CD4-positive, alpha-beta T cell (primary cell): ENCODE measurements at places on chromosomes 5 and 9. TPM values are rescaled to one million over a fixed set of nuclear protein-coding genes. Genes with fewer than 3 reads are reported as not detected.
A peak's percentile ranks its signal among the peaks of the same experiment; 100 is the strongest.

DNA sequence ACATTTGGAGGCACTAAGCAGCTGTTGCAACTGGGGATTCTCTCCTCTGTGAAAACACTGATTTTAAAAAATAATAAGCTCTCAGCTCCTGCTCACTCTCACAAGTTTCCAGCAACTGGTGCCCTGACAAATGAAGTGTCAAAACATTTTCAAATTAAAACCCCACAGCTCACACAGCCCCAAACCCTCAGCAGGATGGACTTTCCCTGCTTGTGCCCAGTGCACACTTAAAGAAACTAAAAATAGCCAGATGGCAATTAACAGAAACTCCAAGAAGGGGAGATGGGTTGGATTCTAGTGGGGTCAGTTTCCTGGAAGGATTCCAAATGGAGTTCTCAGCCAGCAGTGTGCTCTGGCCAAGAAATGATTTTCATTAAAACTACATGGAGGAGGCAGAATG lies 163.0 kb upstream of the PUM3 start:
- no peak for DNase-seq

- no peak for DNase-seq
Measured at GRCh38 chr5:55338810-55339243, 31.0 kb downstream of the MTREX start.

- no peak for DNase-seq
Measured at GRCh38 chr5:179339996-179340395, 5.3 kb downstream of the ADAMTS2 start.

GRCh38 chr9:36328798-36329411 lies 70.7 kb upstream of the GNE start:
- peak; percentile 19 for DNase-seq

DNA sequence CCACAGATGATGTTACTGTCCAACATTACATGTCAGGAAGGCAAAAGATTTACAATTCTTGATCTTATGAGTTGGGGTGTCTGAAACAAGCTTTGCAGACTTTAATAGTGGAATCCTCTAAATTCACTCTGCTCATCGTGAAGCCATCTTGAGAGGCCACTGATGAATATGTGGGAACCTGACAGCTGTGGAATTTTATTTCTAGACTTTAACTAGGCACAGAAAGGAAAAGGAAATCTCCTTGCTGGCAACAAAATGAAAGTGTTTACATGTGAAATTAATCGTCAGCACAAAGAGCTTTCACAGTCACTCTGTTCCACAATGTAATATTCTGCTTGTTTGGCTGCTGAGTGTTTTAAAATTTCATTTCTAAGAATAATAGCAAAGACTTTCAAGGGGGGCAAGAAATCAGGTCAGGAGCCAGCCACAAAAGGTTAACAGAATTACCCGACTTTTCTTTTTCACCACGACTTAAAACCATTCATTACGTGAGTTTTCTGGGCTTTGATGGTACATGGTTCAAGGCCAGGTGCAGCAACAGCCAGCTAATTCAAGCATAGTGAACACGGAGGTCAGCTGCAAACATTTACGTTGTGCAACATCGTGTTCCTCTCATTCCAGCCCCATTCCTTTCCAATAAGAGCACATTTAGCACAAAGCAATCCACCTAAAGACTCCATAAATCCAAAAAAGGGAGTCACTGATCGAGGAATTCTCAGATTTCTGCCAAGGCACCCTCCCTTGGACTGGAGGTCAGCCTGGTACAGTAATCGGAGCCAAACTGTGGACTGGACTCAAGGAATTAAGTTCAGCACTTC lies 14.6 kb downstream of the NREP start:
- no peak for DNase-seq

DNA sequence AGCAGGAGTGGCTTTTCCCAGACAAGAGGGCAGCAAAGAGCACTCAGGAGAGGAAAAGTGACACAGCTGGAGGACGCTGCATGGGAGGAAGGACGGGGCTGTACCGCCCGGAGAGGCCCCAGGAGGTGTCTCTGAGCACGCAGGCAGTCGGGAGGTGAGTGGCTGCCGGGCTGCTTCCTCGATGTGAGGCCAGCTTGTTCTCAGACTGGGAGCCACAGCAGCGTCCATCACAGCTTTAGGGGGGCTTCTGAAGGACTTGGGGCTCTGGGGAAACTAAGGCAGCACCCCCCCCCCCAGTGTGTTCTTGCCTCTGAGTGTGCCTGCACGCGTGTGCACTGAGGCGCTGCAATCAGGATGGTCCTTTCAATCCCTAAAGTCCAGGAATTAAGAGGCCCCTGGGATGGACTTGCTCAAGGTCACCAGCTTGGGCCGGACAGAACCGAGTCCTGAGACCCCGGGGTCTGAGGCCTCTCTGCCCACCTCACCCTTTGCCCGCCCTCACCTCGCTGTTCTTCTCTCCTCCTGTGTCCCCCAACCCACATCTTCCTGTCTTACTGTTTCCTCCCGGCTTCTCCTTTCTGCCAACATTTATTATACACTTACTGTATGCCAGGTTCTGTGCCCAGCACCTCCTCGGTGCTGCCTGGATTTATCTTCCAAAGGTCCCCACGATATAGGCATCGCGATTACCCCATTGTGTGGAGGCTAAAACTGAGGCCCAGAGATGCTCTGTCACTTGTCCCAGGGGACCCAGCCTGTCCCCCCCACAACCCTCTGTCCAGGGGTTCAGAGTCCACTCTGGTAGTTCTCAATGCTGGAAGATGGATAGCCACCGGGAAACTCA lies 32.9 kb downstream of the FAM163B start:
- DNase-seq, result no peak

GRCh38 chr9:119332522-119332921 lies 36.7 kb downstream of the BRINP1 start:
- no peak for DNase-seq

The ADAM19 gene
- 26.7 TPM for total RNA-seq

The CCNO gene
- total RNA-seq, result not detected

The FKBP15 gene
- 14.2 TPM for total RNA-seq

The KCTD16 gene
- total RNA-seq, result not detected

The IER5L gene
- 6.4 TPM for total RNA-seq
